ENCODE measurements at places on chromosomes 4 and X.
A peak's percentile ranks its signal among the peaks of the same experiment; 100 is the strongest.

DNA sequence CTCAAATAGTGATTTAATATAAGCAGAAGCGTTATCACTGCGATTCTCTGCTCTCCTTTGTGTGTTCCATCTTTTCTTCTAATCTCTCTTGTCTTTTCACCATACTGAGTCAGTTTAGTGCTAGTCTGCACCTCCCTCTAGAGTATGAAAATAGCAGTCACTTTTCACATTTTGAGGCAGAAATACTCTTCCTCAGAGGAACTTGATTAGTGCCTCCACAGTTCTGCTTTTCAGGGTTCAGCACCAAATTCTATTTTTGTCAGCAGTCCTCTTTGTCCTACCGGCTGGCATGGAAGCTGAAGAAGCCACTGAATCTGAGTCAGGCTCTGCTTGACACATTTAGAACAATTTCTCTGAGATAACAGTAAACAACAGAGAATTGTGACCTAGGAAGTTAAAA, 49.7 kb upstream of the ANKRD17 start:
- DNase-seq = no peak

GRCh38 chr4:7828011-7828720, 111.5 kb downstream of the AFAP1 start:
- peak; percentile 37 for DNase-seq

DNA sequence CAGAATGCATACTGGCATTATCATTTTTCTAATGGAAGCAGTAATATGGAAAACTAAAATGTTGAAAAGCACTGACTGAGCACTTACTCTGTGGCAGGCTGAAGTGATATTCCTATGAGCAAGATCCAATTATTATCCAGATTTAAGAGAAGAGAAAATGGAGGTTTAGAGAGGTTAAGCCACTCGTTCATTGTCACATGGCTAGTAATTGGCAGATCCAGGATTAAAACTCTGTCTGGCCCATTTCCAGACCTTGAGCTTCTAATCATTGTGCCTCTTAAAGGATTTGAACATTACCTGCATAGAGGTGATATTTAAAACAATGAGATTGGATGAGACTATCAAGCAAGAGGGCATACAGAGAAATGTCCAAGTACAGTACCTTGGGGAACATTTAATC, 80.6 kb downstream of the MFAP3L start:
- no peak for DNase-seq

GRCh38 chr4:41465146-41465761, 72.7 kb upstream of the LIMCH1 start:
- DNase-seq = no peak

GRCh38 chrX:97673135-97673534, 789.4 kb downstream of the RPA4 start:
- DNase-seq = no peak

DNA sequence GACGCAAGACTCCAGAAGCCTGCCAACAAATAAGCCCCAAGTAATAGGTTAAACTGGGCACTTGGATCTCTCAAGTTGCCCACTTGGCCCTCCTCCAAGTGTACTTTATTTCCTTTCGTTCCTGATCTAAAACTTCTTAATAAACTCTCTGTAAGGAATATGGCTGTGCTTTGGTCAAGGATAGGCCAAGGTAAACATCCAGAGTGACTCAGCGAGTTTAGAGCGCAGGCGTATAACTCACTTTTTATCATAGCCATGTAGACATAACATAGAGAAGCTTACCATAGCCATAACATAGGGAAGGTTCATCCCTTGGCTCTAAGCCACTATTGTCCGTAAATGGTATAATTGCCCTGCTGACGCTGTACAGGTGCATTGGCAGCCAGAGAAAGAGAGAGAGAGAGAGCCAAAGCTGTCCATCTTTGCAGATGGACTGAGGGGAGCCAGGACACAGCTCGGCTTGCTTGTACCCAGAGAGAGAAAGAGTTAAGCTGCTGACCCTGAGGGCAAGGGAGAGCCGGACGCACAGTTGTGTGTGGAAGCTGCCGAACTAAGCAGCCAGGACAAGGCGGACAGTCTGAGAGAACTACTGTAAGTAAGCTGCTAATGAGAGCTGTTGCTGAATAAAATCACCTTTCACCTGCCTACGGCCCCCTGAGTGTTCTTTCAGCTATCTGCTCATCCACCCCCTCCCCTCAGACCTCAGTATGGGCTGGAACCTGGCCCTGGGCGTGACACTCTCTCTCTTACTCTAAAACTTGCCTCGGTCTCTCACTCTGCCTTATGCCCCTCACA, 1.8 kb downstream of the TLR1 start:
- peak; percentile 3 for DNase-seq

- DNase-seq = no peak
Observed at GRCh38 chr4:40721730-40722171, 28.0 kb upstream of the NSUN7 start.

GRCh38 chrX:48540028-48540375, 488 bp downstream of the TBC1D25 start:
- peak; percentile 53 for DNase-seq

Data from CD4-positive, CD25-positive, alpha-beta regulatory T cell (primary cell).